Amniotic epithelial cell (primary cell): ENCODE measurements at places on chromosomes 12 and 14.

DNA sequence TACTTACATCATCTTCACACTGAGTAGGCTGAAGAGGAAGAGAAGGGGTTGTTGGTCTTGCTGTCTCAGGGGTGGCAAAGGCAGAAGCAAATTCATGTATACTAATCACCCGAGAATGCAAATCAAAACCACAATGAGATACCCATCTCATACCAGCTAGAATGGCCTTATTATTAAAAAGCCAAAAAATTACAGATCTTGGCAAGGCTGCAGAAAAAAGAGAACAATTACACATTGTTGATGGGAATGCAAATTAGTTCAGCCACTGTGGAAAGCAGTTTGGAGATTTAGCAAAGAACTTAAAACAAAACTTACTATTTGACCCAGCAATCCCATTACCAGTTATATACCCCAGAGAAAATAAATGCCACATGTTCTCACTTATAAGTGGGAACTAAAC, 154.9 kb downstream of the SEC23A start:
- DNase-seq = peak; percentile 31

GRCh38 chr12:42560977-42561376, 28.6 kb downstream of the PRICKLE1 start:
- peak; percentile 8 for DNase-seq

DNA sequence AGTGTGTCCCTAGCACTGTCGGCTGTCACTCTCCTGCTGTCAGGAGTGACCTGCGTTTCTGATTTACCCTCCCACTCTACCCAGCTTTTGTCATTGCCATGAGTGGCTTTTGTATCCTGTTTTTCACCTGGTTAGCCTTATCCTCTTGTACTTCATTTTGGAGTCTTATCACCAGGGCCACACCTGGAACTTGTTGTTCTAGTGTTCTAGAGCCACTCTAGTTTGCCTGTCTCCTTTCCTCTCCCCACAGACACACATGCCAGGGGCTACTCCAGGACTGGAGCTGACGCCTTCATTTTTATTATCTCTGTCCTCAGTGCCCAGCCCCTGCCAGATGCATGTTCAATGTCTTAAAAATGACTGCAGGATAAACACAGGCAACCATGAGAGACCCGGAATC, 34.2 kb downstream of the ZC3H14 start:
- DNase-seq = no peak

GRCh38 chr14:50038398-50039119, 77.8 kb downstream of the VCPKMT start:
- peak; percentile 91 for DNase-seq

- DNase-seq = no peak
These were observed 32.3 kb downstream of the BCL11B start for GRCh38 chr14:99239661-99240092.

GRCh38 chr12:100445081-100445481, 28.6 kb upstream of the NR1H4 start:
- DNase-seq = no peak

GRCh38 chr14:44898551-44898950, 63.2 kb downstream of the KLHL28 start:
- peak; percentile 8 for DNase-seq

DNA sequence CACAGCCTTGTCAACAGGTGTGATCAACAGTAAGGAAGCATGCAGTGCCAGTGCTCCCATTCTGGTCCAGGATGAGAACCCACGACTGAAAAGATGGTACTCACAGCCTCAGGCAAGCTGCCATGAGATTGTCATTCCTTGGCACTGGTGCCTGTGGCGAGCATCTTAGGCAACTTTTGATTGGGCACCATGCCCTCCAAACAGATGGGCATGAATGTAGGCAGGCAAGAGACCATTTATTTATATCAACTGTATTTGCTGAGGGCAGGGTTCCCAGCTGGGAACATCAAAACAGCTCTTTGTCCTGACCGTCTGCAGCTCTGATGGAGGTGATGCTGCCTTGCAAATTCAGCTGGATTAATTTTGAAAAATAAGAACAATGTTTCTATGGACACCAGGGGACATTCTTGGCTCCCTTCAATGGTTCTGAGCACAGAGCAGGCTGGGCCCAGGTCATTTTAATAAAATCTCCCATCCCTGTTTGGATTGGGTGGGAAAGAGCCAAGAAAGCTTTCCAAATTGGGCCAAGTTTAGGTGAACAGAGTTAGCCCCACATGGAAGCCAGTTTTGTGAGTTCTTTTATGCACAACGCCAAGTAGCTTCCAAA, 522.5 kb downstream of the RMST start:
- DNase-seq = no peak

DNA sequence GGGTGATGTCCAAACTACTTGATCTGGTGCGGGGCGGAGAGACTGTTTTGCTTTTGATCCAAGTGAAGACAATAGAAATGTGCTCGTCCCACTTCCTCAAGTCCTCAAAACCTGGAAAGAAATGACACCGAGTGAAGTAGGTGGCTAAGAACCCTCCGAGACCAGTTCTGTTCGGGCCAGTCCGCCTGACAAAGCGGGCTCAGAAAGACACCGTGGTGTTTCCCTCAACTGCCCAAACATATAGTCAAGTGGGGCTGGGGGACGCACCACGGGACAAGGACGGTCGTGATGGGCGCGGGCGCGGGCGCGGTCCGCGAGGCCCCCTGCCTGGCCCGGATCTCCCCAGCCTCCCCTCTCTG, 1.6 kb downstream of the PHLDA1 start:
- DNase-seq = no peak

- DNase-seq = no peak
These were observed 1.9 kb downstream of the TEAD4 start for GRCh38 chr12:2960996-2961616.

DNA sequence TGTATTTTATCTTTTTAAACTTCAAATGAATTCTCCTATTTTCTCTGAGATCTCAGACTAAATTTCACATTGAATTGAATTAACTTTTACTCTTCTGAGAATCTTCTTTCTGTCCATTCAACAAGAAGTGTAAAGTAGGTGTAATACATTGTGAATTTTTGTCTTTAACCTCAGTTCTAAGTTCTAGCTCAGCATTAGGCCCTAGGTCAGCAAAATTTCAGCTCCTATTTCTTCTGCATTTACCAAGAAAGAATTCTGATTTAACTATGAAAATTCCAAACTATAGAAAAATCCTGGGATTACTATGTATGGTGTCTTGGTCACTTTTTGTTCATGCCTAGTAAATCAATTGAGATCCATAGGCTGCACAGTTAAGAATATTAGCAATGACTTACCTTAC, 110.9 kb upstream of the MYF6 start:
- no peak for DNase-seq

DNA sequence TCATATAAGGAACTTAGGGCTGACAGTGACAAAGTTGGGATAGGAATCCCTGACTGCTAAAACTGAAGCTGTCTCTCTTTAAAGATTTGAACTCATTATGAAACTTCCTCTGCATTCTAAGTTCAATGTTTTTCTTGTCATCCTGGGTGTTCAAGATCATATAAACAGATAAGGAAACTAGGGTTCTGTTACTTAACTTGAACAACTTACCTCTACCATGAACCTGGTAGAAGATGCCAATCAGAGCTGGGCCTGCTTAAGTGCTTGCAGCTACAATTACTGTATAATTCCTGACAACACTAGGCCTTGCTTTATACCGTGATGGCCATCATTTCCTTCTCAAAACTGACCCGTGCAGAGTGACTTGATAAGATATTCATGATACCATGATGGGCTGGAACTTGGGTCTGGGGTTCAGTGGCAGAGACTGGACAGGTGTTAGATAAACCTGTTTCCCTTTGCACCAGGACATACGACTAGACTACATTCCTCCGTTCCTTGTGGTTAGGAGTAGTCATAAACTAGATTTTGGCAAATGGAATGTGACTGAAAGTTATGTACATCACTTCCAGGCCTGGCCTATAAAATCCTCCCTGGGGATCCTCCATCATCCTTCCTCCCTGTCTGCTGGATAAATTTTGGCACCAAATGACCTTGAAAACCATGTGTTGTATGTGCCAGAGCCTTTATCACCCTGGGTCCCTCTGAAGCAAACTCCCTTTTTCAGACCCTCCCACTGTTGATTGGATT, 172.2 kb upstream of the PRICKLE1 start:
- DNase-seq = no peak

GRCh38 chr12:18165889-18166288, 75.9 kb upstream of the RERGL start:
- no peak for DNase-seq

GRCh38 chr12:122874081-122874480, 21.8 kb downstream of the VPS37B start:
- peak; percentile 16 for DNase-seq

DNA sequence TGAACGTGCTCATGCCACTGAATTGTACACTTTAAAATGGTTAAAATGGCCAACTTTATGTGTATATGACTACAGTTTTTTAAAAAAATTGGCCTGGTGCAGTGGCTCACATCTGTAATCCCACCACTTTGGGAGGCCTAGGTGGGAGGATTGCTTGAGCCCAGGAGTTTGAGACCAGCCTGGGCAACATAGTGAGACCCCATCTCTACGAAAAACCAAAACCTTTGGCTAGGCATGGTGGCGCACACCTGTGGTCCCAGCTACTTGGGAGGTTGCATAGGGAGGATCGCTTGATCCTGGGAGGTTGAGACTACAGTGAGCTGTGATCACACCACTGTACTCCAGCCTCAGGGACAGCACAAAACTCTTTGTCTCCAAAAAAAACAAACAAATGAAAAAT, 5.3 kb downstream of the BRI3BP start:
- no peak for DNase-seq

DNA sequence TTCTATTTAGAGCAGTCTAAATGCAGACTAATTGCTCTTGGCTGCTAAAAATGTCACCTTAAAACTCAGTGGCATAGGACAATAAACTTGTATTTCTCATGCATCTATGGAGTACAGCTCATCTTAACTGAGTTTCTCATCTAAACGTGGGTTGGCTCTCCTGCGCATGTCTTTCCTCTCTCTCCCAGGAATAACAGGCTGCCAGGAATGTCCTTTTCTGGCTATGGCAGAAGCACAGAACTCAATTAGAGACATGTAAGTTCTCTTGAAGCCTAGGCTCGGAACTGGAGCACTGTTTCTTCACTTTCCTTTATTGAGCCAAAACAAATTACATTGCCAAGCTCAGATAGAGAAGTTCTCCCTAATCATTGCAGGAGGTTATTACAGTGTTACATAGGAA, 722.3 kb upstream of the FLRT2 start:
- DNase-seq = no peak

DNA sequence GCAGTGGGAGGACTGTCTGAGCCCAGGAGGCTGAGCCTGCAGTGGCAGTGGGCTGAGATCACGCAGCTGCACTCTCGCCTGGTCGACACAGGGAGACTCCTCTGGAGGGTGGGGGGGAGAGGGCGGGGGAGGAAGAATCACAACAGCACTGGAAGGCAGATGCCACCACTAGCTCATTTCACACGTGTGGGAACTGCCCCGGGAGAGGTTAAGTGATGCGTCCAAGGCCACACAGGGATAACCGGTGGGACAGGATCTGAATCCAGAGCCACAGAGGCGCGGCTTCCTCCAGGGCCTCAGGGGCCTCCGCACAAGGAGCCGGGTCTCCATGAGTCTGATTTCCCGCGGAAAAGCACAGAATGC, 20.8 kb downstream of the STX2 start:
- no peak for DNase-seq

DNA sequence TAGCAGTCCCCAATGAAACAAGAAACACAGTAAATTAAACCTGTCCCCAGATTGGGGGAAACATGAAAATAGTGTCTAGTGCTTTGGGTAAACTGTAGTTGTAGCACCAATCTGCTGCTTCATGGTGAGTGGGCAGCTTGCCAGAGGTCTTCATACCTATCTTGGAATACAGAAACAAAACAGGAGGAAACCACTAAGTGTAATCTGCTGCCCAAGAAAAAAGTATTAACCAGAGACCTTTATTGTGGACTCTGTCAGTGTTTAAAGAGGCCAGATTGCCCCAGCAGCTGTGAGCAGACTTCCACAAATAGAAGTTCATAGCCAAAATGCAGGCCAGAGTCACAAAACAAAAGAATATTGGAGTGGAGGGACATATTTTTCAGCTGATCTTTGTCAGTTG, 2.3 kb downstream of the ISCU start:
- DNase-seq = peak; percentile 16

DNA sequence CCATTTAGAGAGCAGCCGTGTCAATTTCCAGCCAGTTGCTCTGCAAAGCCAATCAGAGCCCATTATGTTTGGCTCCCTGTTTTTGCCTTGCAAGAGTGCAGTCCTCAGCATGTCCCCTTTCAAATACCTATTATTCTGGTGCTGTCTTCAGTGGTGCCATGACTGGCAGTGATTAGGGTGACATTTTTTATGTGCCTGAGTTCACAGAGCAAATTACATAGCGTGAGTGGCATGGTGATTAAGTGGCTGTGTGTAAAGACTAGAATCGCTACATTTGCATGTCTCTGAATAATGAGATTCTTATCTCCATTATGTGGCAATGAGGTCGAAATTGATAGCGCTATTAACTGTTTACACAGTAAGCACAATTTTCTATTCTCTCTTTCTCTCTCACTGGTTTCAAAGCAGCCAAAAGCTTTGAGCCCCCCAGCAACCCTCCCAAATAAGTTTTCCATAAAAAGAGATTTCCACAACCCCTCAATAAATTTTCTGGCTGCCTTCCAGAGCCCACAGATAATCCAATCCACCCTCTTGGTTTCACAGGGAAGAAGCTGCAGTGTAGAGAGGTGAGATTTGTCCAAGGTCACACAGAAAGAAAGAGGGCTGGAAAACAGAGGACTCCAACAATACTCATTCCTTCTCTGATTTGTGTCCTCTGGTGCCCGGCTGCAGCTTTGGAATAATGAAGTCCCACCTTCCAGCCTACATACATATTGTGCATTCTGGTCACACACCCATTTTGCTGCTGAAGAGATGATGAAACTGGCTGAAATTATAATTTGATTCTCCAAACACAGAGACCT, 58.8 kb upstream of the NUDT4 start:
- DNase-seq = peak; percentile 49

DNA sequence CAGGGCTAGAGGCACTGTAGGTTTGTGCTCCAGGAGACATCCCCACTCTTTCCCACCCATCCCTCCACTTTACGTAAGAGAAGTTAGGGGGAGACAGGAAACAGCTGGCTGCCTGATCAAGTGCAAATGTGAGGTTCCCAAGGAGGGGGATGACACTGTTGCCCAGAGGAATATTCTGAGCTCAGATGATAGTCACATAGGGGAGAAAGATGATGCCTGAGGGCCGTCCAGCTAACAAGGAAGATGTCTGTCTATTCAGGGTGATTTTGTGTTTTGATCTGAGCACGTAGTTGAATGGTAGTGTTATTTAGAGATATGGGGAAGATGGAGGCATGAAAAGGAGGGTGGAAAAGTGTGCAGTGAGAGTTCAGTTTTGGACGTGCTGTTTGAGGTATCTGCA, 13.9 kb upstream of the GPRC5D start:
- no peak for DNase-seq

- no peak for DNase-seq
These were observed 65.3 kb downstream of the PDE6H start for GRCh38 chr12:15038137-15038536.

GRCh38 chr12:124605150-124605882, 37.9 kb upstream of the NCOR2 start:
- no peak for DNase-seq

DNA sequence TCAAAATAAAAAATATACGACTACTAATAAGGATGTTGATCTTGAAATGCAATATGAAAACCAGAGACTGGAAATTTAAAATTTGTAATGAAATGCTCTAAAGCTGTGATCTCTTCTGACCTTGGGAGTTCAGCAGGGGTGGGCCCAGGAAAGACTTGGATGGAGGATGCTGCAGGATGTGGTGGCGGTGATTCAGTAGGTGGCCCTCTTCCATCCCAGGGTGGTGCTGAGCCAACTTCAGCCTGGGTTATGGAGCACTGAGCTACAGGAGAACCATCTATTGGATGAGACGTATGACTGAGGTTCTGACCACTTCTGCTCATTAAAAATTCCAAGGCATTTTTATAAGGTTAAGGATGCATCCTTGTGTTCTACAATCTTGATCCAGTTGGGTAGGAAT, 6.9 kb upstream of the PDE3A start:
- DNase-seq = no peak
